Pulmonary artery endothelial cell (primary cell): ENCODE measurements at places on chromosomes 12 and 14. TPM values are rescaled to one million over a fixed set of nuclear protein-coding genes. Genes with fewer than 3 reads are reported as not detected.

SERPINA10 gene
- not detected in 2 replicates for total RNA-seq

DPY19L2 gene
- 0.20 and 2.2 TPM in 2 replicates for total RNA-seq

GLS2 gene
- 0.26 and 0.28 TPM in 2 replicates for total RNA-seq

DNA sequence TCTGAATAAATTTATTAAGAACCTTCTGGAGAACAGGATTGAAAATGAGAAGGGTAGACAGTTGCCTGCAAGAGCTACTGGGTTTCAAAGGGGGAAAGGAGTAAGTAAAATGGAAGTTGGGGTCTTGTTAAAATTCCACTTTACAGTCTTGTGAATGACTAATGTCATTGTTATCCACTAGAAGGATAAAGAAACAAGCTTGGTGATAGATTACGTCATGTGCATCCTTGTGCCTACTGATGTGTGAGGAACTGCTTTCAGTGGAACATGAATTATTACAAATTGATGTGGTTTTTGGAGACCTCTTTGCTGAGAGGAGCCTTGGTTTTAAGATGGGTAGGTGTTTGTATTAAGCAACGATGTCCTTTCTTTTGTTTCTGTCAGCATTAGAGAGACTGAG, 272.5 kb upstream of the PRICKLE1 start:
- DNase-seq, result no peak

DNA sequence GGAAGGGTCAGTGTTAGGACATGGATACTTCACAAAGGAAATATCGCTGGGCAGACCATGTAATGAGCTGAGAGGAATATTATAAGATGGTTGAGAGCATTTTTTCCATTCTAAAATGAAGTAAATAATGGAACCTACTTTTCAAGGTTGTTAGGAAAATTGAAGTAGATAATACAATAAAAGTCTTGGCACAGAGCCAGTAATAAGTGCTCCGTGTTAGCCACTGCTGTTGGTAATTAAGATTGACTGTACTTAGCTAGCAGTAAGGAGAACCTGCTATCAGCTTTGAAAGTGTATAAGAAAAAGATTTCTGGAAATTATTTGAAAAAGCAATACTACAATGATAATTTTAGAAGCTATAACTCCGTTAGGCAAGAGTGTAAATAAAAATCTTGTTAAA, 77.6 kb downstream of the SCAF11 start:
- no peak for DNase-seq
